NCI-H187 treated with DMSO at 0.1 percent for 48 hours (cell line): ENCODE measurements at places on chromosomes 6 and 20.

DNA sequence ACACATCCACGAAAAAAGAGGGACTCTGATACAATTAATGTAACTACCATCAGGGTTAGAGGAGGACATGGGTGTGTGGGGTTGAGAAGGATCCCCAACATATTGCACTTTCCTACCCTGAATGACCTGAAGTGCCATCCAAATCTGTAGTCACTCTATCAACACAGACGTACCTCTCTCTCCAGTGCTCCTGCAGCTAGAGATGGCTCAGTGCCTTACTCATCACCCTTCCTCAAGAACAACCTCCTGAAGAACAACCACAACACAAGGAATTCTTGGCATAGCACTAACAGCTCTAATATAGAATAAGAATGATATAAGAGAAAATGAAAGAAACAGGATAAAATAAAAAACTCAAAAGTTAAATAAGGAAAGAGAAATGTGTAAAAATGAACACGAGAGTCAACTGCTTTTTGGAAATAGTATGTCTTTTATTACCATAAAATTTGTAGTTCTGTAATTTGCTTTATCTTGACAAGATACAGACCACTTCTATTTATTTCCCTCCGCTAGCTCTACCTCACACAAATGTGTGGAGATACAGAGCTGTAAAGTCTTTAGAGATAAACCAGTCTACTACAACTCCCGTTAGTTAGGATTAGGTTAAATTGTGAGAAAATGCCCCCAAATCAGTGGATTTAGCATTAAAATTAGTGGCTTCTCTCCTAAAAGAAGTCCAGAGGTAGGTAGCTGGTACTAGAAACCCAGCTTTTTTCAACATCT lies 63.9 kb downstream of the REV3L start:
- DNase-seq = no peak

- DNase-seq = no peak
These were observed 364.1 kb downstream of the GJA1 start for GRCh38 chr6:121799574-121799973.

DNA sequence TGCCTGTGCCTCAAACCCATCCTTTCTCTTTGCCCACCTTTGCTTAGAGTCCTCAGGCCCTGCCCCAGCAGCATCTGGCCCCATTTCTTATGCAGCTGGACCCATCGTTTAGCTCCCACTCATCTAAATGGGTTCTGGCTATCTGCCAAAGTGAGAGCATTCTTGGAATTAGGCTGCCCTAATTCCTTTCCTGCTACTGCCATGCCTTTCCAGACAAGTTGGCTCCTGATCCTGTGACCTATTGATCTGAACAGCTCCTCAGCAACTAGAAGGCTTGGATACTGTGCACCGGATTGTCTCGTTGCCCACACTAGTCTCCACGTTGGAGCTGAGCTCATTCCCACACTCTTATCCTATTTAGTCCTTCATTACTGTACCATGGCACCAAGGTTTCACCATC lies 22.9 kb downstream of the DZANK1 start:
- DNase-seq = no peak

- no peak for DNase-seq
These were observed at the start of gene CD40 for GRCh38 chr20:46117704-46118467. CD40 (plus strand) TSS chr20:46118314; CDS start chr20:46118344, 30 bp downstream.

GRCh38 chr20:37361336-37361735 lies 15.4 kb downstream of the SRC start:
- no peak for DNase-seq

GRCh38 chr6:156935000-156935399 lies 157.8 kb downstream of the ARID1B start:
- DNase-seq = no peak

GRCh38 chr6:19715167-19715551 lies 122.0 kb upstream of the ID4 start:
- DNase-seq = no peak

DNA sequence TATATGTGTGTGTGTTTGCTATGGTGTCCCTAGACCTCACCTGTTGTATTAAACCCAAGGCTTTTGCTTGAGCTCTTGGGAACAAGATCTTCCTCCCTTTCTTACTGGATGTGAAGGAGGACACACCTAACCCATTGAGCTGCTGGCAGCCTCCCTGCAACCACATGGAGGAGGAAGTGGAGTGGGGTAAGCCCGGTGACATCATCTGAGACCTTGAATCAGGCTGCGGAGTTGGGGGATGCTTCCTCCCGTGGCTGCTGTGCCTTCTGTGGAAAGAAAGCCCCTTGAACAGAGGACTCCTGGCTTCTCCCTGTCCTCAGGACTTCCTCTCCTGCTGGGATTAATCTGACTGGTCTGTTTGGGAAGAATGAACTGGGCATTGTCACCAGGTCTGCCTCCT lies 3.3 kb downstream of the CST11 start:
- no peak for DNase-seq

GRCh38 chr20:431012-431904 lies 23.2 kb downstream of the RBCK1 start:
- DNase-seq = no peak

GRCh38 chr6:168160506-168161370 lies 81.7 kb upstream of the FRMD1 start:
- no peak for DNase-seq

DNA sequence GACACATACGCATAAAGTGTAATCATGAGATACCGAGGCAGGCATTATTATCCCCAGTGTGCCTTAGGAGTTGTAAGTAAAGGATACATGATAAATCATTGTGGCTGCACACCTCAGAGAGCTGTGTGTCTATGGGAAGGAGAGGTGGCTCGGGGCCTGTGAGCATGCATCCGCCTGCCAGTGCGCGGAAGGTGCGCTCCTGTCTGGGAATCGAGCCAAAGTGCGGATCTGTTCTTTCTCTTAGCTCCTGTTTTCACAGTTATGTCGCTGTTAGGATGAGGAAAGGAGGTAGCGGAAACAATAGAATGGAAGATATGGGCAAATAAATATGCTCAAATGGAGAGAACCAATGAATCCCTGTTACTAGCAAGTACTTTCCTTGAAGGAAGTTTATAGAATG lies 98.0 kb downstream of the ANKRD6 start:
- no peak for DNase-seq

GRCh38 chr6:27471365-27472115 lies 1.4 kb downstream of the ZNF184 start:
- no peak for DNase-seq

GRCh38 chr6:154864066-154864430 lies 130.8 kb downstream of the SCAF8 start:
- DNase-seq = no peak

GRCh38 chr20:45308117-45308778 lies at the start of gene MATN4:
MATN4 (minus strand) TSS chr20:45308299; CDS start chr20:45305582, 2,717 bp downstream.
- no peak for DNase-seq

GRCh38 chr6:164377348-164377918 lies 932.0 kb downstream of the C6orf118 start:
- no peak for DNase-seq

GRCh38 chr6:151288712-151289398 lies 49.1 kb downstream of the AKAP12 start:
- peak; percentile 46 for DNase-seq

- no peak for DNase-seq
These were observed 6.5 kb downstream of the PRND start for GRCh38 chr20:4728120-4728760.

GRCh38 chr20:62567246-62568044 lies 74.9 kb upstream of the SLCO4A1 start:
- DNase-seq = no peak

DNA sequence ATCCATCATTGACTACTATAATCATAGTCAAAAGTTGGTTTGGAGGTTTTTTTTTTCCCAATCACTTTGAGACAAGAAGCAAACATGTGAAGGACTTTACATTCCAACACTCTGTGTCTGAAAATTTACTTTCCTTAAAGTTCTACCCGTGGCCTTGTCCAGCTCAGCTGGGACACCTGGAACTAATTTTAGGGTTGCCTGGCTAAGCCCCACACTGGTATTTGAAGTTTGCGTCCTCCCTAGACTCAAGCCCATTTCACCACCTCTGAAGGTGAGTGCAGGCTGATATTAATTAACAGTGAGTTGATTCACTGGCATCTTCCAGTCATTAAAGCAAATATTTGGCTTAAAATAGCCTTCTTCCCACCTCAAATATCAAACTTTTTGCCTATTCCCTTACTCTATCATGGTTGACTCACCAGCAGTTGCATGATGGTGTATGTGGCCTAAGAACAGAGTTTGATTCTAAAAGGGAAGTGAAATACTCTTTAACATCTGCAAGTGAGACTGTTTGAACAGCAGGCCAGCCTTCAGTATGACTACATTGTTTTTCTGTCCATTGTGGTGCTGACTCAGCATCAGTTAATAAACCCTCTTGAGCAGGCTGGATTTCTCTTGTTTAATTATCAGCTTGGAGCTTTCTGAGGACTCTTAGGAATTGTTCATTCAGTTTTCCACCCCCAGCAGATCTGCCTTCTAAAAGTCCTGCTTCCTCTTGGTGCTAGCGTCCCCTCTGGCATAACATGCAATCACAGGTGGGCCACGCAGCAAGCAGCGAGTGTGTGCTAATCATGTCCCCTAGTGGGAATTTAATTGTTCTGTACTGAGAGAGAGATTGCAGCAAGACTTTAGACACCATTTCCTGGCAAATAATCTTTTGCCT lies 1.8 kb upstream of the PRDM1 start:
- DNase-seq = no peak

GRCh38 chr6:26278536-26278935 lies 86.5 kb upstream of the BTN3A2 start:
- DNase-seq = no peak

DNA sequence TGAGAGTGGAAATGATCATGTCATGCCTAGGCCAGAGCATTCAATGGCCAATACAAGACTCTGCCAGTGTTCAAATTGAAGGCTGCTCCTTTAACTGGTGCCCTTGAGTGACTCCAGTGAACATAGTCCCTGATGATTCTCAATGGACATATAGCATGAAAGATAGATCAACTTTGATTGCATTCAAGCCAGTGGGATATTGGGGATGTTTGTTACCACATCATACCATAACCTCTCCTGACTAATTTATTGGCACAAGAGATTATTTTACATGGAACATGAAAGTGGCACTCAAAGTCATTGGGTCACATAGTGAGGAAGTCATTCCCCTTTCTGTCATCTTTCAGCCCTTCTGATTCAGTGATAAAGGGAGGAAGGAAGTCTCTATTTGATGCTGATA lies 139.0 kb downstream of the EYA2 start:
- DNase-seq = no peak
